ENCODE measurements at places on chromosomes 2 and 18. TPM values are rescaled to one million over a fixed set of nuclear protein-coding genes. Genes with fewer than 3 reads are reported as not detected.

The ATP6V1C2 gene
- 0.47 TPM for total RNA-seq

- no peak for DNase-seq
Observed at GRCh38 chr2:120977582-120978358, 242.1 kb downstream of the GLI2 start.

GRCh38 chr2:151508519-151508918 is 98.8 kb downstream of the RIF1 start:
- DNase-seq = no peak

DNA sequence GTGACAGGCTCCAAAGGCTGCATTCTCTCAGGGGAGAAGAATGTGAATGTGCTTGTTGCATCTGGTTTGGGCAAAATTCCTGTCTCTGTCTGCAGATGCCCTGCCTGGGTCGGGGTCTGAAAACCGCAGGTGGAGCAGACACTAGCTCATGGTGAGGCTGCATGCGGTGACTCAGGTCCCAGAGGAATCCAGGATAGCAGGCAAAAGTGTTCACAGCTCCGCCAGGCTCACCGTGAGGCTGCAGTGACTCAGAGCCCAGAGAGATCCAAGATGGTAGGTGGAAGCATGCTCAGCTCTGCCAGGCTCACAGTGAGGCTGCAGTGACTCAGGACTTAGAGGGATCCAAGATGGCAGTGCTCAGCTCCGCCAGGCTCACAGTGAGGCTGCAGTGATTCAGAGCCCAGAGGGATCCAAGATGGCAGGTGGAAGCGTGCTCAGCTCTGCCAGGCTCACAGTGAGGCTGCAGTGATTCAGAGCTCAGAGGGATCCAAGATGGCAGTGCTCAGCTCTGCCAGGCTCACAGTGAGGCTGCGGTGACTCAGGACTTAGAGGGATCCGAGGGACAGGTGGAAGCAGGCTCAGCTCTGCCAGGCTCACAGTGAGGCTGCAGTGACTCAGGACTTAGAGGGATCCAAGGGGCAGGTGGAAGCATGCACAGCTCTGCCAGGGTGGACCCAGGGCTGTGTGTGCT is 200.5 kb downstream of the ACKR3 start:
- no peak for DNase-seq

DNA sequence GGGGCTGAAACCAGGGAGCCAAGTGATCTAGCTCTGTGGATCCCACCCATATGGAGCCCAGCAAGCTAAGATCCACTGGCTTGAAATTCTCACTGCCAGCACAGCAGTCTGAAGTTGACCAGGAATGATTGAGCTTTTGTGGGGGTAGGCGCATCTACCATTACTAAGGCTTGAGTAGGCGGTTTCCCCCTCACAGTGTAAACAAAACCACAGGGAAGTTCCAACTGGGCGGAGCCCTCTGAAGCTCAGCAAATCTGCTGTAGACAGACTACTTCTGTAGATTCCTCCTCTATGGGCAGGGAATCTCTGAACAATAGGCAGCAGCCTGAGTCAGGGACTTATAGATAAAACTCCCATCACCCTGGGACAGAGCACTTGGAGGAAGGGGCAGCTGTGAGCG is 96.7 kb downstream of the CCDC148 start:
- DNase-seq = no peak

The SPP2 gene
- not detected for total RNA-seq

The MYCN gene
- 0.53 TPM for total RNA-seq

The UGT1A5 gene
- not detected for total RNA-seq

- no peak for DNase-seq
Observed at GRCh38 chr2:240364582-240364960, 70.9 kb upstream of the GPC1 start.

The TMSB10 gene
- 893 TPM for total RNA-seq

GRCh38 chr2:122758967-122759366 is 1003.5 kb downstream of the TSN start:
- no peak for DNase-seq

The CAPN13 gene
- not detected for total RNA-seq

DNA sequence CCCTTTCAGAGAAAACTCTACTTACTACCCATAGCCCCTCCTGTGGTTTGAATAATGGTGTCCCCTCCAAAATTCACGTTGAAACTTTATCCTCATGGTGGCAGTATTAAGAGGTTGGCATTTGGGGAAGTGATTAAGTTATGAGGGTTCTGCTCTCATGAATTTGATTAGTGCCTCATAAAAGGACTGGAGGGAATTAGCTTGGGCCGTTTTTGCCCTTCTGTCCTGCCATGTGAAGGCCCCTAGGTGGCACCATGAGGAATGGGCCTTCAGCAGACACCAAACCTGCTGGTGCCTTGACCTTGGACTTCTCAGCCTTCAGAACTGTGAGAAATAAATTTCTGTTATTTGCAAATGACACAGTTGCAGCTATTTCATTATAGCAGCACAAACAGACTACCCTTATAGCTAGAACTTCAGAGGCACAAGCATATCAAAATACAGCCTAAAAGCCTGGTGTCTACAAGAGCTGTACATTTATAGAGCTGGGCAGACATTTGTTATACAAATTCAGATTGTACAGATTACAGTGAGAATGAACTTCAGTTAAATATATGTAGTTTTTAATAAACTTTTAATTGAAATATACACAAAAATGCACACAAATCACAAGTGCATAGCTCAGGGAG is 2.6 kb upstream of the PTPN2 start:
- DNase-seq = no peak

DNA sequence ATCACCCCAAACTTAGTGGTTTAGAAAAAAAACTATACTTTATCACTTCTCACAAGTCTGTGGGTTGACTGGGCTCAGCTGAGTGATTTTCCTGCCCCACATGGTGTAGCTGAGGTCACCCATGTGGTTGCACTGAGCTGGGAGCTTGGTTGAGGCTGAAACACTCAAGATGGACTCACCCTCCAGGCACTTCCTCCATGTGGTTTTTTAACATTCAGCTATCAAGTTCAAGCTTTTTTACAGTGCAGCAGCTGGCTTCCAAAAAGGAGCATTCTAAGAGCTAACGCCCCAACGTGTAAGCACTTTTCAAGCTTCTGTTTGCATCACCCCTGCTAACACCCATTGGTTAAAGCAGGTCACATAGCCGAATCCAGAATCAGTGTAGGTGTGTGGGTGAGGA is 105.9 kb upstream of the CREB1 start:
- no peak for DNase-seq

- no peak for DNase-seq
Observed at GRCh38 chr2:213980883-213981282, 430.0 kb upstream of the VWC2L start.

DNA sequence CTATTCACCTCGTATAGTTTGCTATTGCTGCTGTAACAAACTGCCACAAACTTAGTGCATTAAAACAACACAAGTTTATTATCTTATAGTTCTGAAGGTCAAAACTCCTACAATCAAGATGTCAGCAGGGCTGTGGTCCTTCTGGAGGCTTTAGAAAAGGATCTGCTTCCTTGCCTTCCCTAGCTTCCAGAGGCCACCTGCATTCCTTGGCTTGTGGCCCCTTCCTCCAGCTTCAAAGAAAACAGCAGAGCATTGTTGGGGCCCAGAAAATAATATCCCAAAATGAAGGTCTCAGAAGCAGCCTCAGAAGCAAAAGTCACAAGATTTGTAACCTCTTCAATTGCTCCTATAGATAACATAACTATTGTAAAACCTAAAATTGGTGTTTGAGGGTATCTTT is 100.6 kb downstream of the HNRNPLL start:
- DNase-seq = no peak

DNA sequence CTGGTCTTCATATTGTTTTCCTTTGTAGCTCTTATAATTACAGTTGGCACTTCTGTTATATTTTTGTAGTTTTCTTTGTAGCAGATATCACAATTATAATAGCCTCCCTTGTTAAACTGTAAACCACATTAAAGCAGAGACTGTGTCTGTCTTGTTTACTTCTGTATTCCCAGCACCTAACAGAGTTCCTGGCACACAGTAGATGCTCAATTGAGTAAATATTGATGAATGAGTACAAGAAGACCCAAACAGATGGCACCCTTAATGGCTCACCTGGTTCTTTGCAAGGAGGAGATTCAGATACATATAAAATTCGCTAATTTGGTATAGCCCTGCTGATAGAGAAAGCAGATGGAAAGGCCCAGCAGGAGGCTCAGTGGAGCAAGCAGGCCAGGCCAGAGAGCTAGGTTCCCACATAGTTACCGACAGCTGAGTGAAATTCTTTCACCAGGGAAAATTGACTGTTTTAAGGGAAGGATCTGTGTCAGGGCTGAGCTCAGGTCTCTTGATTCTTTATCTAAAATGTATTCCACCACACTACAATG is 120.1 kb downstream of the NUP35 start:
- no peak for DNase-seq

DNA sequence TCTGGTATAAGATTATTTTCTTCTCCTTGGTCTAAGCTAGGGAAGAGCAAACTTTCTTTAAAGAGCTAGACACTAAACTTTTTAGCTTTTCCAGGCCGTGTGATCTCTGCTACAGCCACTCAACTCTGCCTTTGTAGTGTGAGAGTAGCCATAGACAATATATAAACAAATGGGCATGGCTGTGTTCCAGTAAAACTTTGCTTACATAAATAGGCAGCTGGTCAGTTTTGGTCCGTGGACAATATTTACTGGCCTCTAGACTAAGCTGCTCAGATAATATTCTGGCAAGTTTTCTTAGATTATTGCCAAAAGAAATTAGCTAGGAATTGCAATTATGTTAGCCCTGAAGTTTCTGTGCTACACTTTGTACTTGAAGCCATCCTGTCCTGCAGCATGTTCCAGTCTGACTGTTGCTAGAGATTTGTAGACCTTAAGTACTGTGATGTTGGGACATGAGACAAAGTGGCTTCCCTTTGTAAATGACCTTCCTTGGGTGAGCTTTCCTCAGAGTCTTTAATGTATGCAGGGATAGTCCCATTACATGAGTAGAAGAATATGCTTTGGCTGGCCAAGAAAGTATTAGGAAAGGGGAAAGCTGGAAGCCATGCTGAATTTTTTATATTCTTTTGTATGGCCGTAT is 126.9 kb downstream of the SOX11 start:
- DNase-seq = no peak

The SAG gene
- total RNA-seq = not detected
